ENCODE measurements at places on chromosomes 4 and X.

GRCh38 chr4:41865981-41866798 is 69.0 kb upstream of the TMEM33 start:
- no peak for DNase-seq

DNA sequence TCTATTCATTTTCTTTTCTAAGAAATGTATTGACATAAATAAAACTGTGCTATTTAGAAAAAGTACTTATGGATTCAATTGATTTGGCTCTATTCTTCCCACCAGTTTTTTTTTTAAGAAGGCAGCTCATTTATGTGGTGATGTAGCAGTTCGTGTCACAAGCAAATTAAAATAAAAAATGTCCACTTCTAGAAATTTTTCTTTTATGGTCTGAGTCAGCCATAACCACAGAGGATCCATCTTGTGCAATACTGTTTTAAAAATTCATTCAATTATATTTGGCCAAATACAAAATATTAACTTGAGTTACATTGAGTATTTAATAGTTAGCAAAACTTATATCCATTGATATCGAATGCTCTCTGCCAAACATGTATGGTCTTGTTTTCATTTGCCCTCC is 207.9 kb upstream of the FAT1 start:
- no peak for DNase-seq

DNA sequence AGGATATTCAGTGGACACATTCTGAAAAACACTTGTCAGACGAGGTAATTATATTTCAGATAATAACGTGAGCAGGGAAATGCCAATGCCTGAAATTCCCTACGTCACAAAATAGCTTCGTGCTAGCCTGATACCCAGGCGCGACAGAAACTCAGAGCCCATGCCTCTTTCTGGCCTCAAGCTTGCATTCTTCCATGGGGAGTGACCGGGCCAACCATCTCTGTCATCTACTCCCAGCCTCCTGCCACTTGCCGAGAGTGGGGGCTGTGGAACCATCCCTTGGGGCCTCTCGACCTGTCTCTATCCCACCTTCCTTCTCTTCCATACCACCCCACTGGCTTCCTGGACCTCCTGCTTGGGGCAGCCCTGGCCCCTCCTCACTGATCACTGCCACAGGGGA is 34.5 kb upstream of the CDKN2AIP start:
- no peak for DNase-seq

DNA sequence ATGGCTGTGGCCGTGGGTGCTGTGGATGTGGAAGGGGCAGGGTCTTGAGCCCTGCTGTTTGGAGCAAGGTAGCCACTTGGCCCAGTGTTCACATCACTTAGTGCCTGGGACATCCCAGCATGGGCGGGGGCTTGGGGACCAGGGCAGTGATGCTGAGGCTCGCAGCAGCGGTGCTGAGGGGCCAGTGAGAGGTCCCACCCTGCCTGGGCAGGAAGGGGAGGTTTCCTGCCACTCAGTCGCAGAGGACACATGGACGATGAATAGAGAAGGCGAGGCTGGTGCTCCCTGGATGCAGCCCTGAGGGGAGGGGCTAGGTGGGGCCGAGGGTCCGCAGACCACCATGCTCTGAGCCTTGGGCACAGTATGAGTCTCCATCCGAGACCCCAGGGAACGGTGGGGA is 25.7 kb downstream of the DOK7 start:
- DNase-seq: no peak

- DNase-seq: no peak
Measured at GRCh38 chr4:54065282-54066087, 1.1 kb upstream of the CHIC2 start.
